Left lobe of liver (tissue), 2 donors: ENCODE measurements at places on chromosomes 3 and 15. TPM values are rescaled to one million over a fixed set of nuclear protein-coding genes. Genes with fewer than 3 reads are reported as not detected.

DNA sequence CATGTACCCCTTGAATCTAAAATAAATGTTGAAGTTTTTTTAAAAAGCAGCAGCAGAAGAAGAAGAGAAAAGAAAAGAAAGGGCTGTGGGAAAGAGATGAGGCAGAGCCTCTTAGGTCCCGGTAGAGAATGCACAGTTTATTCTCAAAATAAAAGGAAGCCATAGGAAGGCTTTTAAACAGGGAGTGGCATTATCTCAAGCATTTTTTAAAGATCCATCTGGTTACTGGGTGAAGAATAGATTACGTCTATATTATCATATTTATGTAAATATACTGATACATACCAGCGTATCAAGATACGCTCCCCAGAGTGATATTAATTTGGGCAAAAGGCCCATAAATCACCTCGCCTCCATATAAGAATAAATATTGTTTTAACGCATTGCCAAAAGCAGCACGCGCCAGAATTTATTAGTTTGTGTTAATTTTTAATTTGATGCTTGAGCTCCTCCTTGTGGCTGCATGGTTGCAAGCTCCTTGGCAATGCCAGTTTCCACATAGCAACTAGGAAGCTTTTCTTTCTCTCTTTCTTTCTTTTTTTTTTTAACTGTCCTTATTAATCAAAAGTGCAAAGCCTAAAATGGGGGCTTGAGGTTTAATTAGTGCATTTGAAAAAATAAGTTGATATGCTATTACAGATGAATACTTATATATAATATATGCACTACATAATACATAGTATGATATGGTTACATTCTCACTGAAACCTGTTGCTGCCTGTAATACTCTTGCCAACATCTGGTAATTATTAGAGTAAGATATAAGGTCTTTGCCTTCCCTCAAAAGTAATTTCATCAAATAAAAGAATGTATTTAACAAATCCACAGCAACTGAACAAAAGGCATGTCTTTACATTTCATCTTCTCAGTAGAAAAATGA, 242.8 kb upstream of the UBE2E2 start:
- no peak for DNase-seq

DNA sequence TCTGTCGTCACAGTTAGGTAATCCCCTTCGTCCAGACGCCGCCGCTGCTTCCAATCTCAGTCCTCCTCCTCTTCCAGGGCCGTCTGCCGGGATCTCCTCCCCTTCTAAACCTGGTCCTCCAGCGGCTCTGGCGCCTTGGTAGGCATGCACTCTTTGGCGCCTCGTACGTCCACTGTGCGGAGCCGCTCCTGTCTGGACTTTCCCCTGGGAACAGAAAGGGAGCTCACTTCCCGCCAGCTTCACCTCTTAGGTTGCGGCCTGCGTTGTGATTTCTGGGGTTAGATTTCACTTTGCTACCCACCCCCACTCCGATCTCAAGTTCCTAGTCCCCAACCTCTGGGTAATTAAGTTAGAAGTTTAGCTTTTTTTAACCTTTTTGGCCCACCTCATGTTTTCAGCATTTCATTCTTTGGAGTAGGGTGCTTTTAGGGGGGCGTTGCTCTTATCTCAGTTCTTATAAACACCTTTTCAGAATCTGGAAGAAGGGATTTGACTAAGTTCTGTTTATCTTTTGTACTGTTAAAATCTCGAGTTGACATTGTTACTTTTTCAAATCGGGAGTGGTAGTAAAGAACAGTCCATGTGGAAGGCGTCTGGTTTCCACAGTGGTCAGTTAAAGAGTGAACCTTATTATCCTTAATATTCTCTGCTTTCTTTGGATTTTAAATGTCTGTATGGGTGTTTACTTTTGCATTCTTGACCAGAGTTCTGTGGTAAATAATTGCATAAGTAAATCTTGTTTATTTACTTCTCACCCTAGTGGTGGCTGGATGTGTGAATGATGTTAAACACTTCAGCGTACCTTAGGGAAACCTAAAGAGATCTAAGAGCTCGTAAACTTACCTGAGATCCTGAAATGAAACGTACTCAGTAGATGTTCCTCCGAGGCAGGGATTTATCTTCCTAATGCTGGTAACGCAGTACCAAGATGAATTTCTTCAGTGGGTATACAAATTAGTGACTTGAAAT, 611 bp downstream of the CTDSPL2 start:
- DNase-seq = no peak

DNA sequence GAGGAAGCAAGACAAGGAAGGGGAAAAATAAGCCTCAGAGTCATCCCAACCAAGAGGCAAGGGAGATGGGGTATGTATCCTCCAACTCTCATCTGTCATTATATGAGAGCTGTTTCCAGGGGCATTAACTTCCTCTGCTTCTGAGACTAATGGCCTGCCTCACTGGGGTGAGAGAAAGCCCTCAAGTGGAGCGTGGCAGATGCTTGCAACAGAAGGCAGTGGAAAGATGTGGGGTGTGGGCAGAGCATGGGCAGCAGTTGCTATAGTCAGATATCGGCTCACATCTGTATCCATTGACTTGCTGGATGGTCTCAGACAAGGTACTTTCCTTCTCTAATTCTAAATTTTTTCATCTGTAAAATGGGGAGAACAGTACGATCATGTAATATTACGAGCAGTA, 81.7 kb upstream of the PLCL2 start:
- no peak for DNase-seq

- no peak for DNase-seq
Measured at GRCh38 chr3:33749546-33750210, 31.6 kb upstream of the CLASP2 start.

- DNase-seq = no peak
Measured at GRCh38 chr3:12941495-12942023, 100.2 kb upstream of the RPL32 start.

- DNase-seq = no peak
Measured at GRCh38 chr3:191020730-191021396, 158.4 kb upstream of the GMNC start.

DNA sequence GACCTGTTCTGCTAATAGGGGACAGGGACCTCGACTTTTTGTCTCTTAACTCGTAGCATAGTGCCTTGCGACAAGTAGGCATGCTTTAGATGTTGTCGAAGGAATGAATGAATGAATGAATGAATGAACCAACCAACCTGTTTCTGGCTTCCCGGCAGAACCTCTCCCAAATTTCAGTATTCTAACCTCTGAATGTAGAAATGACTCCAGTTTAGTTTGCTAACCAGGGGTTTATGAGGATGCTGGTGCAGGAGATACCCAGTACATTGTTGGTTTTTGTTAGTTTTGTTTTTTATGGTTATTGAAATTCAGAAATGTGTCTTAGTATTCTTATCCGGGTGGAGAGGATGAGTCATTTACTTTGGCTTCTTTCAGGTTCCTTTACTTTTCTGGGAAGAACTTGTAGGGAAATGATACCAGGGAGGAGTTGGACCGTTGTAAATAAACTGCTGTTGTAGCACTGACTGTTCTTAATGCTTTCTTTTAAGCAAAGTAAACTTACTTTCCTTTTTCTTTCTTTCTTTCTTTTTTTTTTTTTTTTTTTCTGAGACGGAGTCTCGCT, 29.6 kb upstream of the EHHADH start:
- DNase-seq = no peak

DNA sequence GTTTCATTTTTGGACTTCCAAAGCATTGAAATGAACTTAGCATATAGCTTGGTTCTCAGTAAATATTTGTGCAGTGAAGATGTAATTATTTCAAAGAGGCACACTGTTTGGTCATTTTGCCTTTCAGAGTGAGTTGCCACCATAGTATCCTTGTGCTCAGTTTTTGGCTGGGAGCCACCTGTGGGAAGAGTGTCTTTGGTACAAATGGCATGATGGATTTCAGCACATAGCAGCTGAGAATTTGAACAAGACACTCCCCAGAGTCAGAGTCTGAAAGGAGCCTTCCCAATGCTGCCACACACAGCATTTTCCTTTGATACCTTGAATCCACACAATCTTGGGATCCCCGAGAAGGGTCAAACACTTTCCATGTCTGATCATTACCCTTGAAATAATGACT, 897.2 kb upstream of the ARPP21 start:
- no peak for DNase-seq

DNA sequence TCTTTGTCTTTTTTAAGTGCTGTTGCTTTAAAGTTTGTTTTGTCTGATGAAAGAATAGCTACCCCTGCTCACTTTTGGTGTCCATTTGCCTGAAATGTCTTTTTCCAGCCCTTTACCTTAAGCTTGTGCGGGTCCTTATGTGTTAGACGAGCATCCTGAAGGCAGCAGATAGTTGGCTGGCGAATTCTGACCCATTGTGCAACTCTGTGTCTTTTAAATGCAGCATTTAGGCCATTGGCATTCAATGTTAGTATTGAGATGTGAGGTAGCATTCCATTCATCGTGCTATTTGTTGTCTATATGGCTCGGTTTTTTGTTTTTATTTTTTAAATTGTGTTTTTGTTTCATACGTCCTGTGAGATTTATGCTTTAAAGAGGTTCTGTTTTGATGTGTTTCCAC, 55.0 kb downstream of the ZDHHC19 start:
- no peak for DNase-seq

DNA sequence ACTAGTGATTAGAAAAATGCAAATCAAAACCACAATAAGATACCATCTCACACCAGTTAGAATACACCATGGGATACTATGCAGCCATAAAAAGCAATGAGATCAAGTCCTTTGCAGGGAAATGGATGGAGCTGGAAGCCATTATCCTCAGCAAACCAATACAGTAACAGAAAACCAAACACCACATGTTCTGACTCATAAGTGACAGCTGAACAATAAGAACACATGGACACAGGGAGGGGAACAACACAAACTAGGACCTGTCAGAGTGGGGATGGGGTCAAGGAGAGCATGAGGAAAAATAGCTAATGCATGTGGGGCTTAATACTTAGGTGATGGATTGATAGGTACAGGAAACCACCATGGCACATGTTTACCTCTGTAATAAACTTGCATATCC, 36.0 kb upstream of the CCNL1 start:
- DNase-seq = no peak

DNA sequence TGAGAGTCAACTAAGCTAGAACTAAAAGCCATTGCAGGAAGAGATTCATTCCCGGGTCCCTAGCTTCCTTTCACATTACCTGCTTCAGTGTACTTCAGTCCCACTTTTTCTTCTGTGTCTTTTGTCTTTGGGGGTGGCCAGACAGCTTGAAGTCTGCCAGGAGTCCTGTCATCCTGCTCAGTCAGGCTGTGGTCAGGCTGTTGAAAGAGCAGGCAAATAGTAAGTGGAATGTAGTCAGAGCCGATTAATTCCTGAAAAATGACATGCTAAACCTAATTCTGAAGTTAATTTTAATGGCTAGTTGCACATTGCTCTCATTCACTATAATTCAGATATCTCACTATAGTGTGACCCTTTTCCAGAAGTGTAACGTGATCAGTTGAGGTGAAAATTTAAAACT, 129.6 kb downstream of the FMN1 start:
- no peak for DNase-seq

GRCh38 chr3:98764472-98764884, 1.3 kb downstream of the ST3GAL6 start:
- no peak for DNase-seq

The NCBP2 gene
- total RNA-seq = 16.0 TPM

The RTP3 gene
- total RNA-seq = 28.6 TPM

The KCNH8 gene
- total RNA-seq = not detected

The CYP1A2 gene
- 120 TPM for total RNA-seq

The TICRR gene
- total RNA-seq = 0.10 TPM

The ATP13A4 gene
- total RNA-seq = 1.2 TPM

The NUSAP1 gene
- 3.3 TPM for total RNA-seq
